Hematopoietic multipotent progenitor cell treated with erythropoietin and hydrocortisone succinate and interleukin-3 and kit ligand, for 6 days (in vitro differentiated cells): ENCODE measurements at places on chromosomes 1 and 21.

DNA sequence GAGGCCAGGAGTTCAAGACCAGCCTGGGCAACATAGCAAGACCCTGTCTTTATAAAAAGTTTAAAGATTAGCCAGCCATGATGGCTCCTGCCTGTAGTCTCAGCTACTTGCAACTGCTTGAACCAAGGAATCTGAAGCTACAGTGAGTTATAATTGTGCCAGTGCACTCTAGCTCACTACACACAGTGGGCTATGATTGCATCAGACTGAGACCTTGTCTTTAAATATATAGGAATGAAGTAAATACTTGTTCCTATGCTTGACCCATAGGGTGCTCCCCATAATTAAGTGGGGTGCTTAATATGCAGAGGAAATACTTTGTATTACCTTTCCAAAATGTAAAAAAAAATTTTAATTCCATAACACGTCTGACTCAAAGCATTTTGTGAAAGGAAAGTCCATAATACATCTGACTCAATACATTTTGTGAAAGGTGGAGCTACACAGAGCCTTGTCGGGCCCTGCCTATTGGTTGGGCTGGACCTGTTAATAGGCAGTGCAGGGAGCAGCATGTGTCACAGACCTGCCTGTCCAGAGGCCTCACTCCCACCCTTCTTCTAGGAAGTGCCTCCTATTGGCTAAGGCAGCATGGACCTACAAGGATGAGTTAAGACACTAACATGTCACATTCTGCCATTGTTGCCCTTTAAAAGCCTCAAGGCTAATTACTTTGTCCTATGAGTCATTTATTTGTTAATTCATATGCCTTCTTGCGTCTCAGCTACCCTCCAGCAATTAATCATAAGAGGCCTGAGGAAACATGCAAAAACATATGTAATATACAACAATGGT lies 33.6 kb downstream of the CD58 start:
- DNase-seq, result no peak

DNA sequence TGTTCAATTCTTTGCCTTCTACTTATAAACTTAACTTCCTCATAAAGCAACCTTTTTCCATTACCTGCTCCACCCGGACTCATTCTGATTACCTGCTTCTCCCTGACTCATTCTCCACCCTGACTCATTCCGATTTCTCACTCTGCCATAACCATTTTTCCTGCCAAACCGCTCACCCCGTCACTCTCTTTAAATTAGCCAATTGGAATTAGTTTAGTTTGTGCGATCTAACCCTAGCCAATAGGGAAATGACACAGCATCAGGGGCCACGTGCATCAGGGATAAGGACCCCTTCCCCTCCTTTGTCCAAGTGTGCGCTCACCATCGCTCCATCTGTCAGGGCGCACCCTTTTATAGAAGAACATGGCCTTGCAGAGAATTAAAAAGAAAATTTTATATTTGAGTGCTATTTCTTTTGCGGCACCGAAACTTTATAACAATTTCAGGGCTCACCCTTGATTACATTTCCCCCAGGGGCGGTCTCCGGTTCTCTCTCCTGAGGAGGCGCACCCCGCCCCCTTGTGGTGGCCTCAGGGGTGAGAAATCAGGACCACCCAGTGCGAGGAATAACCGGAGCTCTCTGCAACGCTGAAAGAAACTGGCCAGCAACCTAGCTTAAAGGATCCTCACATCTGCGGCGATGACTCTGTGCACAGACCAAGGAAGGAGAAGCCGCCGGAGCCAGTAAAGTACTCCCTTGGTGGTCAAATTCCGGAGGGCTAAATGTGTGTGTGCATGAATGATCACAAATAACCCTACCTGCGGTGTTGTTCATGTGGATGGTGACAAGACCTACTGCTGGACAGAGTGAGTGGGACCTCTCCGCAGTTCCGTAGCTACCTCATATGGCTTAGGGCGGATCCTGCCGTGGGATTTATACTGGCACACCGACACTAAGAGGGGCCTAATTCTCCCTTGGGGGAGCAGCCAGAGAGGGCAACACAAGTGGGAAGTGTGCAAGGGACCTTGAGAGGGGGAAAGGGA lies 30.3 kb upstream of the CBR3 start:
- peak; percentile 66 for DNase-seq

- no peak for DNase-seq
These were observed 39.6 kb downstream of the ZBTB18 start for GRCh38 chr1:244090645-244091044.

DNA sequence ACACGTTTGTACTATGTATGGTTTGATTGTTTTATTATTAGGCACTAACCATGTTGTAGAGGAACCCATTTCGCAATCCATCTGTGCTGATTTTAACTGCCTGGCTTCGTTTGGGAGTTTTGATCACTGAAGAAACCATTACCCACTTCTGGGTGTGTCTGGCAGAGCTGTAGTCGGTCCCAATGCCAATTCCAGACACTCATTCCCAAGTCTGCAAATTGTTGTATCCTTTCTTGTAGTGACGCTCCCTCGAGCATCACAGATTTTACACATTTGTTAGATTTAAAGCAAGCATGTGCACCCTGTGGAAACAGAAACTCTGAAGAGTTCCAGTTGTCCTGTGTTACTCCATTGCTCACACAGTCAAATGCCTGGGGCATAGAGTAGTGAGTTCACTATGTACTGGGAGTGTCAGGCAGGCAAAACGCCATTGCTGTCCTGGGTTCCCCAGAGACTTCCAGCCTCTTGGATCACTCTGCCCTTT lies 31.0 kb upstream of the EFCAB14 start:
- DNase-seq, result no peak

DNA sequence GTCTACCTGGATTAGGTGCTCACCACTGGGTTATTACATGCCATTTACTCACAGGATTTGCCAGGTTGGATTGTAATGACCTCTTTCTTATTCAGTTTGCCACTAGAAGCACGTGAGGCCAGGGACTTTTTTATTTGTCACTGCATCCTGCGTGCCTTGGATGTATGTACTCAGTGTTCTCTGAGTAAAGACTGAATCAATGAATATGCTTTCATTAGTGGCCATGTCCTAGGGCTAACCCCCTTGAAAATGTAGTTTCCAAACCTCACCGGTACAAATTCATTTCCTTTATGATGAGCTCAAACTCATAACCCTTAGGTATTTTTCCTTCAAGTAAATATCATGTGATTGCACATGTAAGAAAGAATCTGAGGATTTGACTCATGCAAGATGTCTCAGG lies 1.3 kb upstream of the ZP4 start:
- DNase-seq, result no peak
